SK-N-MC (cell line): ENCODE measurements at places on chromosomes 7 and 10.

GRCh38 chr7:36021367-36021766 is 131.7 kb upstream of the EEPD1 start:
- DNase-seq: no peak

- DNase-seq: no peak
Observed at GRCh38 chr10:28871665-28872064, 194.3 kb downstream of the BAMBI start.

DNA sequence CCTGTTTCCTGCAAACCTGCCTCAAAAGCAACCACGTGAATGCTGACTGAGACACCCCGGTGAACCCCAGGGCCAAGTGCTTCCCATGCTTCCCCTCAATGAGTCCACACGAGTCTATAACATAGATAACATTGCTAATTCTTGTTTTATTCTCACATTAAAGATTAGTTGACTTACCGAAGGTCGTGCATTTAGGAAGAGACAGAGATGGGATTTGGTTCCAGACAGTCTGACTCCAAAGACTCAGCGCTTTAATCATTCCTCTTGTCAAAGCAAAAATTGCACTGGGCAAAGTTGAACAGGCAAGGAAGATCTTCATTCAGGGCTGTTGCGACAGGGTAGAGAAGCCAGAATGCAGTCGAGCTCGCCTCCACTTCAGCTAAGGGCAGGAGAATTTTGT is 435.6 kb upstream of the C7orf33 start:
- no peak for DNase-seq

- no peak for DNase-seq
Observed at GRCh38 chr10:5748394-5748803, 63.8 kb downstream of the TASOR2 start.
